ENCODE measurements at places on chromosomes 7 and 10.

GRCh38 chr7:102260856-102261255 lies 25.8 kb upstream of the SH2B2 start:
- DNase-seq = no peak

DNA sequence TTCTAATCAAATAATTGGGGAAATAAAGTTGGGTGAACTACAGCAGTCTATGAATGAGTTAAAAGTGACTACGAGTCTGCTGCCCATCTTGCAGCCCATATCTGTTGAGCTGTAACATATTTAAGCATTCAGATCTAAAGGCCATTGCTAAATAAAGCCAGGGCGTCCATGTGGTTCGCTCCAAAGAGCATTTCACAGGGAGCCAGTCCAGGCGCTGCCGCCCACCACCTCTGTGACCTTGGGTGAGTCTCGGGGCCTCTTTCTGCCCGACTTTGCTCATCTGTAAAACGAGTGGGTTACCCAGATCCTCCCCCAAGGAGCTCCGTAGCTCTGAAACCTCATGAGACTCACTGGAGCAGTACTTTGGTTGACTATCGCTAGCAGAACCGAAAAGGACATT lies 223.1 kb downstream of the CUX1 start:
- DNase-seq = no peak

- DNase-seq = peak; percentile 88
Observed at GRCh38 chr10:12419262-12419847, 70.0 kb downstream of the CAMK1D start.

- DNase-seq = no peak
Observed at GRCh38 chr10:93850031-93851015, 43.5 kb upstream of the SLC35G1 start.

DNA sequence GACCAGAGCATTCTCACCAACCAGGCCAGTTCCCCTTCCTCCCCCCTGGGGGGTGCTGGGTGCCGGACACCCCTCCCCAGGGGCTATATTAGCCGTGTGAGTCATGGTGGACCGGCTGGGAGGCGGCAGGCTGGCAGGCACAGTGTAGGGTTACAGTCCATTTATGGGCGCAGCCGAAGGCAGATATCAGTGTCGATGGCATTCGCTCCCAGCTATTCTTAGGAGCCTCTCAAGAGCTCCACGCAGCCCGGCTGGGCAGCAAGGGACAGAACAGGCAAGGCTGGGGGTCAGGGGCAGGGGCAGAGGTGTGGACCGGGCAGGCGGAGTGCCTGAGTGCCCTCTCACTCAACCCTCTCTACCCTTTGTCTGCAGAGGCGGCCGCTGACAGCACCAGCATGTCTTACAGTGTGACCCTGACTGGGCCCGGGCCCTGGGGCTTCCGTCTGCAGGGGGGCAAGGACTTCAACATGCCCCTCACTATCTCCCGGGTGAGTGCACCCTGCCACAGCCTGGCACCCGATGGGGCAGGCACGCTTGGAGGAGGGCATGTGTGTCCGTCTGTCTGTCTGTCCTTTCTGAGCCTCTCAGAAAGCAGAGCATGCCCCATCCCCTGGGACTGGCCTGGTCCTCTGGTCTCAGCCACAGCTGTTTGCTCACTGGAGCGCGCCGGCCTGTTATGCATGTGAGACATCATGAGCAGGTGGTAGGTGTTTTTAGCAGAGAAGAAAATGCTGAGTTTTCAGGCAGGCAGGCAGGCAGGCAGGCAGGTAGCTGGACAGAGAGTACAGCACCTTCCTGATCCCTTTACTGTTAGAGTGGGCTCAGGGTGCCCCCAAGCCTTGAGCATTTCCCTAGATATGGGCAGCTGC lies at the start of gene LDB3:
LDB3 (plus strand) TSS at position 215 of the 869 bp plus-strand sequence; CDS start at position 396, 181 bp downstream.
- DNase-seq = no peak

DNA sequence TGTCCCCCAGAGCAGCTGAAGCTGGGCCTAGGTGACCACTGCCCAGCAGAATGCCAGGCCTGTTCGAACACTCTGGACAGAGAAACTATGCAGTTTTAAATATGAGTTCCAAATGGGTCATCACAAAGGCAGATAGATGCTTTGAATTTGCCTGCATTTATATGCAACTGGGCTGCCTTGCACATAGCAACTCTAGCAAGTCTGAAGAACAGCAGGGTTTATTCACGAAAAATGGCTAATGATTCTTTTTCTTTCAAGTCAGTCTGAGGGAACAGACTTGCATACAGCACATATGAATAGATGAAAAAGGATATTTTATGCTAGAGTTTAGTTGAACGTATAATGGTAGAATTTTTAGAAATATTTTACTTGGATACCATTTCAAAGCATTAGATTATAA lies 68.5 kb downstream of the SLC35B4 start:
- DNase-seq = no peak

DNA sequence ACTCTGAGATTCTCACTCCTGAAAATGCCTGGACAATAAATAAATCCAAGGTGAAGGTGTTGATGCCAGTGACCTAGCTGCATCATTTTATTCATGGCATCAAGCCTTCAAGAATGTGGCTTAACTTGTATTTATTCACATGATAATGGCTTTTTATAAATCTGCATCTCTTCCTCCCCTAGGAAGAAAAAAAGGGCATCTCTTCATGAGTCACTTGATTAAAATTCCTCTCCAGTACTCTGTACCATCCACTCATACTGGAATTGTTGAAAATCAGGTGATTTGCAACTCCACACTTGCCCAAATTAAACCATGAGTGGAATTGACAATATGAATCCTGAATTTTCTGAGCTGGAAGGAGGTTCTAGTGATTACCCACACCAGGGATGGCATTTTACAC lies 30.2 kb downstream of the PTPRE start:
- no peak for DNase-seq

GRCh38 chr7:30201161-30201666 lies 66.4 kb downstream of the MTURN start:
- no peak for DNase-seq

DNA sequence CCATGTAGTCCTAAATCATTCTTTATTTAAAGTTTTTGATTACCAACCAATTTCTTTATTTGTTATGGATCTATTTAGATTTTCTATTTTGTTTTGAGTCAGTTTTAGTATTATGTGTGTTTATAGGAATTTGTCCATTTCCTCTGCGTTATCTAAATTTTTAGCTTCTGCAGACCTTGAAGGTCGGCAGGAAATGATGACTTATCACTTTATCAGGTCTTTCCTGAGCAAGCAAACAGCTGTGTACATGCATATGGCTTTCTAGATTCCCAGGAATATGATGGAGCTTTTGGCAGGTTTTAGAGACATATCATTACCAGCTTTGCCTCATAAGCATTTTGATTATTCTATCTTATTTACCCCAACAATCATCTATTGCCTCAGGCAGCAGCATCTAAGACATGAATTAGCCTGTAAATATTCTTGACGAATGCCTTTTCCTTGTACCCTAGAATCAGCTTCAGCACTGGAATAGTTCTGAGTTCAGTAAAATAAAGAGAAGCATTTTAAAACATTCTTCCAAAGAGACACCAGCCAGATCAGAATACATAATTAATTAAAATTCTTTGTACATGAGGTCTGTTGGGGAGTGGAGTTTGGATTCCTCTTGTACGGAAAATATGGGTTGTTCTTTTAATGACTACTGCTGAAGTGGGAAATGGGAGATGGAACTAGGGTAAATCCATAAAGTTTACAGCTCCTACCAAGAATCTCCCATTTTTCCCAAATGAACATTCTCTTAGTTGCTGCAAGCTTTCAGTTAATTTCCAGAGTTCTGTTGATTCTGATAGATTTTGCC lies 408.8 kb upstream of the SEMA3C start:
- no peak for DNase-seq

- no peak for DNase-seq
Observed at GRCh38 chr7:131501930-131502685, 54.3 kb downstream of the PODXL start.

GRCh38 chr7:159109653-159110035 lies 35.0 kb downstream of the VIPR2 start:
- DNase-seq = no peak

- peak; percentile 63 for DNase-seq
Observed at GRCh38 chr10:102615361-102615760, 28.9 kb upstream of the TRIM8 start.

GRCh38 chr7:158256091-158256816 lies 331.4 kb downstream of the PTPRN2 start:
- no peak for DNase-seq

DNA sequence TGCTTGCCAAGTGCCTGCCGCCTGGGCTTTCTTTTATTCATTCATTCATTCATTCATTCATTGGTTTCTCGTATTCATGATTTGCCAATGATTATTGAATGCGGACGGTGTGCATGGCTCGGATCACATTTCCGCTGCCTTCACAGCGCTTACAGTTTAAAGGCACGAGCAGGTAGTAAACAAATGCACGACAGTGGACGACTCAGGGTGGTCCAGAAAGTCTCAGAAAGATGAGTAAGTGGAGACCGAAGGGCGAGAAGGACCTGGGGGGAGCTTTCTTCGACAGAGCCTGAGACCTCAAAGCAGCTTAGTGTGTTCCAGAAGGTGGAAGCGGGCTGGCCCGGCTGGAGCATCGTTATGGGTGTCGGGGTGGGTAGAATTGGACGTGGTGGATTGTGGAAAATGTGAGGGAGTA lies 506 bp downstream of the MCM10 start:
- DNase-seq = peak; percentile 42

GRCh38 chr10:73247509-73248258 lies 629 bp upstream of the DNAJC9 start:
- DNase-seq = peak; percentile 20

DNA sequence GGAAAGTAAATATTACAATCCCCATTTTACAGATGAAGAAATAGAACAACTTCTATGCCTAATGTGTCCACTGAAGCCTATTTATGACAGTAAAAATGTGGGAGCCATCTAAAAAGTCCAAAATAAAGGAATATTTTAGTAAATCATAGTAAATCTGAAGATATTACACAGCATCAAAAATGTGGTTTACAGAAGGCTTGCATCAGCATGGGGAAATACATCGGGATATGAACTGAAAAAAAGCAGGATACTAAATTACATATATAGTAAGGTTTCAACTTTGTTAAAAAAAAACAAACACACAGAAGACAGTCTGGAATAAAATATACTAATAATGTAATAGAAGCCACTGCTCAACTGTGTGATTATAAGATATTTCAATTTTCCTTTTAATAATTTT lies 20.8 kb downstream of the CPA1 start:
- no peak for DNase-seq

GRCh38 chr10:116476461-116476860 lies 48.8 kb downstream of the PNLIPRP3 start:
- no peak for DNase-seq

DNA sequence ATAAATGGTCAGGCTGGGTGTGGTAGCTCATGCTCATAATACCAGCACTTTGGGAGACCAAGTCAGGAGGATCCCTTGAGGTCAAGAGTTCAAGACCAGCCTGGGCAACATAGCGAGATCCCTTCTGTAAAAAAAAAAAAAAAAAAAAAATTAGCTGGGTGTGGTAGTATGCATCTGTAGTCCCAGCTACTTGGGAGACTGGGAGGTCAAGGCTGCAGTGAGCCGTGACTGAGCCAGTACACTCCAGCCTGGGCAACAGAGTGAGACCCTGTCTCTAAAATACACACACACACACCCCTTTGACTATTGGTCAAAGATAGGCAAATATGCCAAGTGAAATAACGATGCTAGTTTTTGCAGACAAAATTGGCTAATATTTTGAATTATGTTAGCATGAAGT lies 80.6 kb downstream of the IGF2BP3 start:
- no peak for DNase-seq

DNA sequence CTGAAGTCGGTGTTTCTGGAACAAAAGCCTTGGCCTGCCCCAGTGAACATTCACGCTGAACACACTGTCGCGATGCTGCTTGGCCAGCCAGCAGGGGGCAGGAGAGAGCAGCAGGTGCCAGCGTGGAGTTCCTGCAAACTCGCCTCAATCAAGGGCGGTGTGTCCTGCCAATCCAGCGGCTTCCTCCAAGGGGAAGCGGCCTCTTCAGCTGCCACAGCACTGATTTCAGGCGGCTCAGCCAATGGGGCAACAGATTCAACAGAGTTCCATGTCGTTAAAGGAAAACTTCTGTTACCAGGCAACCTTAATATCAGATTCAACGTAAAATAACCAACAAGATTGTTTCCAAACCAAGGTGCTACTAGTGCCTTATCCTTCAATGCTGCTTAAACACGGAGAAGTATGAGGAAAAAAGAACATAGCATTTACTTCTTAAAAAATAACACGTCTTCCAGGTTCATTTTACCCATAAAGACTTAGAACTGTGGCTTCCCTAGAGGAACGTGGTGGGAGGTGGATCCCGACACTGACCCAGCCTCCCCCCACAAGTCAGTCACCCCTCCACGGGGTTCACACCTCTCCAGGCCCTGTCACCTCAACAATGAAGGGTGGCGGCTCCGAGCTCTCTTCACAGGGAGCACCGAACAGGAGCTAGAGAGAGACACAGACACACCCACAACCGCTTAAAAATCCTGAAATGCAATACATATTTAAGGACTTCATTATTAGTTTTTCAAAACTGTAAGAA lies 178.2 kb downstream of the DIP2C start:
- peak; percentile 92 for DNase-seq

- DNase-seq = no peak
Observed at GRCh38 chr7:42029405-42029804, 207.6 kb downstream of the GLI3 start.

DNA sequence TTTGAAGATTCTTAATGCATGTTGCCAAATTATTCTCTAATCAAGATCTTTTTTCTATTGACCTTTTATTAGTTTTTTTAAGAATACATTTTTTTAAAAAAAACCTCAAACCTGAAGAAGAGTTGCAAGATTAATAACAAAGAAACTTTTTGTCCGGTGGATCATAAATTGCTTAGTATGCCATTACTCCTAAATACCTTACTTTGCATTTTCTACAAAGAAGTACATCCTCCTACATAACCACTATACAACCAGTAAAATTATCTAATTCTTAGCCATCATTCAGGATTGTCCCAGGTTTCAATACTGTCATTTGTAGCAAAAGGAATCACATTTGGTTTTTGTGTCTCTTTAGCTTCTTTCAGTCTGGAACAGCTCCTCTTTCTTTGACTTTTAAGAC lies 77.9 kb downstream of the SRI start:
- no peak for DNase-seq

GRCh38 chr7:157574120-157574825 lies 237.5 kb downstream of the DNAJB6 start:
- peak; percentile 38 for DNase-seq

DNA sequence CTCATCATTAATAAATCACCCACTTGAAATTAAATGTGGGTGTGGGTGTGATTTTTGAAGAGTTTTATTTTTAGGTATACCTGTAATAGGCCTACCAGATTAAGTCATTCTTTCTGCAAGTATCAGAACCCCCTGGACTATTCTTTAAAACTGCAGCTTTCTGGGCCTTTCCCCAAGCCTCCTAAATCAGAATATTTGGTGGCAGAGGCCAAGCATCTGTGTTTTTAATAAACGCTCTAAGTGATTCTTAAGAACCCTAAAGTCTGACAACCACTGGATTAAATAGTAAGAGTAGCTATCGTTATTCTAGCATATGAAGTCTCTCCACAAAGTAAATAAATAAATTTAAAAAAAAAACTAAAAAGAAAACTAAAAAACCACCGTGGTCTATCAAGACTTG lies 703.0 kb upstream of the NRP1 start:
- no peak for DNase-seq

GRCh38 chr10:104574427-104574826 lies 66.7 kb upstream of the SORCS3 start:
- no peak for DNase-seq

- DNase-seq = no peak
Observed at GRCh38 chr7:116779931-116780330, 82.5 kb upstream of the CAPZA2 start.

GRCh38 chr10:224571-224970 lies 89.3 kb downstream of the ZMYND11 start:
- no peak for DNase-seq

- DNase-seq = no peak
Observed at GRCh38 chr7:149500910-149501309, 3.3 kb upstream of the ZNF746 start.
